ENCODE measurements at places on chromosomes 7 and 10. TPM values are rescaled to one million over a fixed set of nuclear protein-coding genes. Genes with fewer than 3 reads are reported as not detected.

The HOXA5 gene
- 6.5 TPM for total RNA-seq

The CACNB2 gene
- 12.5 TPM for total RNA-seq

The ZNF518A gene
- total RNA-seq: 10.3 TPM

The OAT gene
- 151 TPM for total RNA-seq

The KAT6B gene
- 25.2 TPM for total RNA-seq

The SAMD9L gene
- total RNA-seq: 7.0 TPM

The SPDYE1 gene
- not detected for total RNA-seq

The OR9A4 gene
- not detected for total RNA-seq

The ZNF365 gene
- total RNA-seq: not detected

The GIGYF1 gene
- total RNA-seq: 22.9 TPM

The DYNC1I1 gene
- total RNA-seq: 0.73 TPM

The ZSWIM8 gene
- 47.8 TPM for total RNA-seq

The CDK14 gene
- total RNA-seq: 30.5 TPM

The TFEC gene
- total RNA-seq: under 0.01 TPM

The PCGF5 gene
- 23.1 TPM for total RNA-seq

The CPED1 gene
- total RNA-seq: 47.9 TPM

The OR2AE1 gene
- not detected for total RNA-seq

The IFIT3 gene
- 16.4 TPM for total RNA-seq

The GNAT3 gene
- total RNA-seq: not detected

The CCNY gene
- 38.9 TPM for total RNA-seq

The GRM3 gene
- not detected for total RNA-seq

The SGPL1 gene
- total RNA-seq: 15.8 TPM

The ITPRID1 gene
- not detected for total RNA-seq

The COL17A1 gene
- total RNA-seq: 0.20 TPM

The SUPV3L1 gene
- 23.1 TPM for total RNA-seq

The CNOT4 gene
- 10.7 TPM for total RNA-seq

The ZNF789 gene
- 6.6 TPM for total RNA-seq

The SPDYE16 gene
- total RNA-seq: not detected

The PAX4 gene
- not detected for total RNA-seq

The OR9A2 gene
- total RNA-seq: not detected

The MALRD1 gene
- 0.20 TPM for total RNA-seq

The FGL2 gene
- 0.20 TPM for total RNA-seq

The TUBAL3 gene
- not detected for total RNA-seq

The OR2A1 gene
- under 0.01 TPM for total RNA-seq

The CAMK2G gene
- total RNA-seq: 22.1 TPM

The DENND2A gene
- 15.6 TPM for total RNA-seq
